ENCODE measurements at places on chromosomes 12 and 14.
A peak's percentile ranks its signal among the peaks of the same experiment; 100 is the strongest.

DNA sequence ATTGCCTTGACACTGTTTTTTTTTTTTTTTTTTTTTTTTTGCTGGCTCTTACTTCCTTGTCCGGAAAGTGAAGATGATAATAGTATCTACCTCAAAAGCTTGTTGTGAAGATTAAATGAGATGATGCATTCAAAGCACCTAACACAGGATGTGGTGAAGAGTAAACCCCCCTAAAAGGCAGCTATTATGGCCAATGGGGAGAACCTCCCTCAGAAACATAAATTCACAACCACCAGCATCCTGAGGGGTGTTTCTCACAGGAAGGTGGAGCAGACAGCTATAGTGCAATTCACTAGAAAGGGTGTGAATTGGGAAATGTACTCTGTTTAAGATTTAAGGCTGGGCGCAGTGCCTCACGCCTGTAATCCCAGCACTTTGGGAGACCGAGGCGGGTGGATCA is 85.4 kb upstream of the CRY1 start:
- DNase-seq = no peak

DNA sequence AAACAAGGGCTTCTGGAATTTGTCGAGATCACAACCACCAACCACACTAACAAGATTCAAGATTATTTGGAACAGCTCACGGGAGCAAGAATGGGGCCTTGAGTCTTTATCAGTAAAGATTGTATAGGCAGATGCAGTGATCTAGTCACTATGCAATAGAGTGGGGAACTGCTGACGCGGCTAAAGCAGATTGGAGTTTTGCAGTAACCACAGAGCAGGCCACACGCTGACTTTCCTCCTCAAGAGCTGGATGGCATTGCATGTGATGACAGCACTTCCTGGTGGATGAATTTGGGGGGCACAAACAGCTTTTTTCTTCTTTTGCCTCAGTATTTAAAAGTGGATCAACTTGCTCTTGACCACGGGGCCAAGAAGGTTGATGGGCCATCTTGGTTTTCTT is 46.0 kb downstream of the KCNK13 start:
- no peak for DNase-seq

DNA sequence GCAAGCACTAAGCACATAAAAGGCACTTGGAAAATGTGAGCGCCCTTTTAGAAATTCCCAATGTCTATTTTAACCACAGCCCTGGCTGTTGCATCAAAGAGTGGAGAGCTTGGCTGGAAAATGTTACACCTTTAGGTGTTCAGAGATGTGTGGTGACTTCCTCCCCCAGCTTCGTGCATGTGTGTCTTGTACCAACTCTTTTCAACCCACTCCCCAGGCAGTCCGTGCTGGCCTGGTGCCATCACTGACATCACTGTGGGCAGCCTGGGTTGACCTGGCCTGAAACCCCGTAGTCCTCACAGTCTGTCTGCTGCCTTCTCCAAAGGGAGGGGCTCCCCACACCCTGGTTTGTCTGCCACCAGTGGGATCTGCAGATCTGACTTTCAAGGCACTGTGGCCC is 101.8 kb downstream of the SCARB1 start:
- DNase-seq = no peak

- no peak for DNase-seq
Measured at GRCh38 chr12:92595663-92596062, 107.1 kb upstream of the PLEKHG7 start.

DNA sequence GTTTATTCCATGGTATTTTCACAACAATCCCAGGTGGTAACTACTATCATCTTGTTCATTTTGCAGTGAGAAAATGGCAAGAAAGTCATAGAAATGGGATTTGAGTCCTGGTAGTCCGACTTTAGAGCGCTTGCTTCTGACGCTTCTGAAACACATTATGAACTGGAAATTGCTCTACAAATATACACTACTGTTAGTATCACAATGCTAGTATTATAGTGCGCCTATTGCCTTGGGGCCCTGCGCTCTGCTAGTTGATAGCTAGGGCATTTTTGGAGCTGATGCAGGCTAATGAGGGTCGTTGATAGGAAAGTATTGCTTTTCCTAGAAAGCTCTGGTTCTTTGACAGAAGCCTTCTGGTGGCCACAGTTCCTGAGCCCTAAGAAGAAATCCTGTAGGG is 61.0 kb downstream of the ETV6 start:
- no peak for DNase-seq

DNA sequence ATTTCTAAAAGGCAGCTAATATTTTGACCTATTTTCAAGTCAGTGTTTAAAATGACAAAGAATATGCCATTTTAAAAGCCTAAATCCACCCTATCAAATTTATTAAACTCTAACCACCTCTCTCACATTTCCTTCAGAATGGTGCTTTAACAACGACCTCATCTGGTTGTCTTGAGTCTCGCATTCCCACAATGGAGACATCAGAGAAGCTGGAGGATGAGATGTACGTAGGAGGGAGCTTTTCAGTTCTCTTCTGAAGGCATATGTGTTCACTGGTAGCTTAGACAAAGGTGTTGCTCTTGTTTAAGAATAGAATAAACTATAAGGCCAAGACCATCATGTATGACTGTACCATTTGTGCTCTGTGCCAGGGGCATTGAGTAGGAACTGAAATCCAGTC is 82.9 kb downstream of the BCL2L14 start:
- DNase-seq = no peak

- no peak for DNase-seq
Measured at GRCh38 chr12:130642856-130643255, 73.2 kb downstream of the RIMBP2 start.

- no peak for DNase-seq
Measured at GRCh38 chr14:88017535-88017934, 12.6 kb downstream of the GPR65 start.

- DNase-seq = no peak
Measured at GRCh38 chr12:22169376-22169775, 123.4 kb downstream of the CMAS start.

DNA sequence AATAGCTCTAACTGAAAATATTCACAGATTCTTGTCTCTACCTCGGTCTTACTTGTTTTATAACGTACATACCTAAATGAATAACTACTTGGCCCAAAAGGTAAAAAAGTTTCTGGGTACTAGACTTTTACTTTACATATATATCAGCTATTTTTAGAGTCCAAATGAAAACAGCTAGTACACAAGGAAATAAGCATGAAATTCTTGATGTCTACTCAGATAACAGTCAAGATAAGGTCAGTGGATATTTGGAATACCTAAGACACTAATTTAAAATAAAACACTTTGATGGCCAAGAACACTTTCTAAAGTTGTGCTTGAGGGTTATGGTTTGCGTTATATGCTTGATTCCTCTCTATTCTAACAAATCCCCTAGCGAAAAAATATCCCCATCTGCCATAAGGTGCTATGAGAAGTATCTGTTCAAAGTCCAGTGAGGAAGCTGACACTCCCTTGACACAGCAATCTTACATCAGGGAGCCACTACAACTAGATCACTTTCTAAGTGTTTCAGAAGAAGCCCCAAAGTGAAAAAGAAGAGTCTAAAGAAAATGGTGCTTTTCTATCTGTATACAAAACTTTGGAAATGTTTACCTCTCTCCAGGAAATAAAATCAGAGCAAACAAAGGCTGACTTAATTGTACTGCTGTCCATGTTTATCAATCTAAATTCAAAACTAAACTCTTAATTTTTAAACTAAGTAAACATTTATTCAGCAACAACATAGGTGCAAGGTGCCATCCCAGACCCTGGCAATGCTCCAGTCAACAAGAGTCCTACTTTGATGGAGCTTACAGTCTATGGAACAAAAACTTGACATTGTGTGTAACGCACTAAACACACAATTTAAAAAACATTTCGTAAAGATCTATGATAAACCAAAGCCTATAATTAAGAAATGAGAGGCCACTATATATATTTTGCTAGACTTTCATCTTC is 11.7 kb downstream of the PTPN21 start:
- DNase-seq = no peak

DNA sequence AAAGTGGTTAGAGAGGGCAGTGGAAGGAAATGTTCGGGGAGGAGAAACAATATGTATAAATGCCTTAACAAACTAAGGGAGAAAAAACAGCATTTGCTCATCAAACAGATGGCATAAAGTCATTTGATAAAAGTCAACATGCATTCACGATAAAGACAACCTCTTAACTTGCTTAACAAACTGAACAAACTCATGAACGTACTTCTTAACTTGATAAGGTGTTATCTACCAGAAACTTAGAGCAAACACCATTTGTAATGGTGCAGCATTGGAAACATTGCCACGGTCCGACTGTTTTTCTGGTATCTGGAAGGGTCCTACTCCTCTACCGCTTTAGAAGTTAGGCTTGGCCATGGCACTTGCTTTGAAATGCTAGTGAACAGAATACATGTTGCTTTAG is 4.2 kb upstream of the RPS6KL1 start:
- no peak for DNase-seq

DNA sequence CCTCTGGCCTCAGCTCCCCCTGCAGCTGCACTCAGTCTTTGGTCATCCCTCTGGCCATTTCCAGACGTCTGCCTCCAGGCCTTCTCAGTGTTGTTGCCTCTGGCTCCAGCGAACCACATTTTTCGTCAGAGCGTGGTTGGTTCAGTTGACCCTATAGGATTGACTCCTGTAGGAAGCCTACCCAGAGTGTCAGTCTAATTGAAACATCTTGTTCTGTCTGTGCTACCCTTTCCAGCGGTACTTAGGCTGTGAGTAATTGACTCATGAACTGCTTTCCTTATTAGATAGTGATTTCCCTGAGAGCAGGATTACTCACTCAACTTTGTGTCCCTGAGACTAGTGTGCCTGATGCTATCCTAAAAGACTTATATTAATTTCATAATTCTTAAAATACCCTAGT is 373.2 kb downstream of the ATP23 start:
- peak; percentile 37 for DNase-seq

DNA sequence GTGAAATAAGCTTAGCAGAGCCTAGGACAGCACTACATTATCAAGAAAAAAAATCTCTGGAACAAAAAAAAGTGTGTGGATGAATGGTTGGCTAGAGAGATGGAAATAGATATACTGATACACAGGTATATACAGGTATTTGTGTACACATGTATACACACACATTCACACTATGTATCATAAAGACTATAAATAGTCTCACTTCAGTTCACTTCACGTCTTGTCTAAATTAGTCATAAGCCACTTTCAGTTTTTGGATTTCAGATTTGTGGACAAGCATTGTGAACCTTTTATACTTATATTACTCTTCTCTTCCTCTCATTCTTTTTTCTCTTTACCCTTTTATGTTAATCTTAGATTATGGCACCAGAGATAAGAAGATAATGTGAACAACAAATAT is 41.8 kb upstream of the SLC6A15 start:
- DNase-seq = no peak

GRCh38 chr12:56300644-56301464 is 724 bp upstream of the CS start:
- no peak for DNase-seq

DNA sequence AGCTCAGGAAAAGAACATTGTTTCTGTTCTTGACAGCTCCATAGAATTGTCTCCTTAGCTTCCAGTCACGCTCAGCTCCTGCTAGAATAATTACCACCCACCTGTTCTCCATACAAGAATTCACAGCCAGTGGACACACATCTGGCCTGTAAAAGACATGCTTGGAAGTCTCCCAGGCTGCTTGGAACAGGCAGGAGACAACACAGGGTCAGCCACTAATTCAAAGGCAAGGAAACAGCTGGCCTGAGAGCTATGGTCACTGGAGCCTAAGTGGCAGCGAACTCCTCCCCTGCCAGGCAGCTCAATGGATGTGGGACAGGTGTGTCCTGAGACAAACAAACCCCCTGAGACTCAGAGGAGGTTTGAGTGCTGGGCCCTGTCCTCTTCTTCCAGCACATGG is 22.9 kb upstream of the LTBP2 start:
- DNase-seq = no peak

DNA sequence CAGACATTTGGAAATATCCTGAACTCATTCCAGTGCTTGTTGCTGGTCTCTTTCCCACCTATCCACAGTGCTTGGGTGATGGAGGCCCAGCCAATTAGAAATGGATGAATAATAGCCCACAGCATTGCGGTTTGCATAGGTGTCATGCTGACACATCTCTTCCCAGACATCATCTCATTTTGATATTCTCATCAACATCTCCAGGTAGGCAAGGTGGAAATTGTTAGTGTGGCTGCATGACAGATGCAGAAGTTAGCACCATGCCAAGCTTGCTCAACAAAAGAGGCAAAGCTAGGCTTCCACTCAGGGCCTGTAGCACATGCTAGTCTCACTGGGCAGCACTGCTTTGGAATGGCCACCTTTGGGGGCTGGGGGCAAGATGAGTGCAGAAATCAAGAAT is 1118.9 kb downstream of the VRK1 start:
- DNase-seq = no peak

- no peak for DNase-seq
Measured at GRCh38 chr12:112175361-112176155, 50.2 kb downstream of the TRAFD1 start.

- no peak for DNase-seq
Measured at GRCh38 chr12:89334548-89335169, 17.6 kb downstream of the DUSP6 start.

DNA sequence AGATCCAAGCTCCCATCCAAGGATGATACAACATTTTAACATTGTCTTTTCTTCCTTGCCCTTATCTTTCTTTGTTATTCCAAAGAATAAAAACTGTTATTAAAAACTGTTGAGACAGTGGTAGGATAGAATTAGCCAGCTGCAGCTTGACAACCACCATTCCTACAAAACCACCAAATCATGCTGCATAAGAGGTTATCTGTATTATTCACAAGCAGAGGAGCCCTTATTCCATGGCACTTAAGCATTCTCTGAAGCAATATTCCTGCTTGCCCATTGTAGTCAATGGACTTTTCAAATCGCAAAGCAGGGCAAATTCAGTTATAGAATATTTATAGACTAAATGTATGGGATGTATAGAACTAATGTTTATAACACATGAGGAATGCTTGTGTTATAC is 3.4 kb downstream of the ABCD2 start:
- DNase-seq = no peak

DNA sequence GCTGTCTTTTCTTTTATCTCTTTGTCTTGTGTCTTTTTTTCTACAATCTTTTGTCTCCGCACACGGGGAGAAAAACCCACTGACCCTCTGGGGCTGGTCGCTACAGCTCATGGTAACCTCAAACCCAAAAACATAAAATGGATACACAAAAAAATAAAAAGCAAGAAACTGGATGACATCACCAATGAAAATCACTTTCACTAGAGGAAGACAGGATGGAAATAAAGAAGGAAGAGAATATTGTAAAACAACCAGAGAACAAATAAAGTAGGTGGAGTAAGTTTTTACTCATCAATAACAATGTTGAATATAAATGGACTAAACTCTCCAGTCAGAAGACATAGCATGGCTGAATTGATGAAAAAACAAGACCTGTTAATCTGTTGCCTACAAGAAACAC is 17.6 kb downstream of the MIPOL1 start:
- DNase-seq = no peak

- no peak for DNase-seq
Measured at GRCh38 chr14:37601865-37602264, 6.4 kb downstream of the TTC6 start.

GRCh38 chr12:116703214-116703795 is 34.6 kb downstream of the SPRING1 start:
- DNase-seq = peak; percentile 7

All from fibroblast of skin of left quadriceps (primary cell).